ENCODE measurements at places on chromosomes 1 and 21.

DNA sequence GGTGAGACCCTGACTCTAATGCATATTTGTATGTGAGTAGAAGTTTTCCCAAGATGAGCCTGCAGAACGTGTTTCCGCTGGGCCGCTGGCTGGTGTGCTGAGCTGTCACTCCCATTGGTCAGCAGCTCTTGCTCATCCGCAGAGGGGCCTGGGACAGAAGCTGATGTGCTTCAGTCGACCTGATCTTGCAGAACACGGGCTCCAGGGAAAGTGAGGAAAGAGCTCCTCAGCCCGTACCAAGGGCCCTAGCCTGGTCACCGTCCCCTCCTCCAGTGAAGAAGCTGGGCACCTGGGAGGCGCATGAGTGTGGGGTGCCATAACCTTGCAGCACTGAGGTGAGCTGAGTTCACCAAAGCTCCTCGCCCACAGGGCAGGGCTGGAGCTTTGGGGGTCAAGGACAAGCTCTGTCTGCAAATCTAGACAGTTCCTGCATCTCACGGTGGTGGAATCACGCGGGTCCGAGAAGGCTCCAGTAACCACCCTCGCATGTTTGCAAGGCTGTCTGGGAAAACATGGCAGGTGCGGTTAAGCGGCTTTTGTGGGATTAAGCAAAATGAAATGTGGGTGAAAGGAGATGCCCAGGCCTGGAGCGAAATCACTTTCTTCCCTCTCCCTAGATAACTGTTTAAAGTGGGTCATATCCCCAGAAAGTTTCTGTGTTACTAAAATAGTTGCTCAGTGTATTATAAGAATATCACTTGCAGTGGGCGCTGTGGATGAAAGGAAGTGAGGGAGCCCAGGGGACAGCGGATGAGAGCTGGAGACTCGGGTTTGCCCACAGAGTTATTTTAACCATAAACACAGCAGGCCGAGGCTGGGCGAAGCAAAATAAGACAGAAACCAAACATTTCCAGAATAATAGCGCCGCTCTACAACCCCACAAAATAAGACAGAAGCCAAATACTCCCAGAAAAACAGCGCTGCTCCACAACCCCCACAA, 33.1 kb upstream of the LRRC3 start:
- no peak for DNase-seq

- no peak for DNase-seq
Measured at GRCh38 chr1:195434566-195435203, 1173.6 kb downstream of the KCNT2 start.

DNA sequence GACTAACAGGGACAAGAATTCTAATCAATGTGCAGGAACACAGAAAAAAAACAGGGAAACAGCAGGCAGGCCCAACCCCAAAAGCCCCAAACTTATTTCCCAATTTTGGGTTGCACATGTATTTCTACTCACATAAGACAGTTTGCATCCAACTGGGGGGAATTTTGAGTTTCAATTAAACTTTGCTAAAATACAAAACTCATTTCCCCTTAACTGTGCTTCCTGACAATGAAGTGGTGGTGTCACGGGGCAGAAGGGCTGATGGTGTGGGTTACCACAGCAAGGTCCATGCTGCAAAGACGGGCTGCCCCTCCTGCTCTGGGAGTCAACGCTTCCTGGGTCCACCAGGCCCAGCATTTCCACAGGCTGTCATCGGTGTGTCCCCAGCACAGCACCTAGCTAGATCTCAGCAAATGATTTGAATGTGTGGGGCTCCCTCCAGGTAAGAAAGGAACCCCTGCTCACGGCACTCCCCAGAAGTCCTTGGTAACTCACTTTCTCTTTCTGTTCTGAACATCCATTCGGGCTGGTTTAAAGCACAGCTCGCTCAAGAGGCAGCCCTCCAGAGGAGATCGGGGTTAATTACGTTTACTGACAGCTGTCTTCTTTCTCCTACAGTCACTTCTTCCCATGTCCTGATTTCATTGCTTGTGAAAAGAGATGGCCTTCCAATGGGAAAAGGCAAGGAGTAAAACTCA, 27.4 kb downstream of the HIVEP3 start:
- DNase-seq, result no peak

GRCh38 chr1:115692224-115692623, 50.5 kb downstream of the VANGL1 start:
- no peak for DNase-seq

- no peak for DNase-seq
Measured at GRCh38 chr1:212514056-212514614, 81.4 kb downstream of the NENF start.

DNA sequence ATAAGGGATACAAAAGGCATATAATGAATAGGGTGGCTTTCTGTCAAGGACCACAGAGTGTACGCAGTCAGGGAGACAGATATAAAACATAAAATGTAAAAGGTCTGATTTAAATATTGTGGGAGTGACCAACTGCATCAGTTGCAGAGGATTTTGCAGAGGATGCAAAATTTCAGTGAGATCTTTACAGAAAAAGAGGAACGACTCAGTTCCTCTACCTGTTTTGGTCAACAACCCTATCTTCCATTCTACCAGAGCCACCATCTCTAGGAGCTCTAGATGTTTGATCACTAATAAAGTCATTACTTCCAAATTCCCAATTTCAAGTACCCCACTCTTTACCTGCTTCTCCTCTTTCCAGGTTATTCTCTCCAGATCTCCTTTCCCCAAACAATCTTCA, 16.5 kb downstream of the SOD1 start:
- no peak for DNase-seq

DNA sequence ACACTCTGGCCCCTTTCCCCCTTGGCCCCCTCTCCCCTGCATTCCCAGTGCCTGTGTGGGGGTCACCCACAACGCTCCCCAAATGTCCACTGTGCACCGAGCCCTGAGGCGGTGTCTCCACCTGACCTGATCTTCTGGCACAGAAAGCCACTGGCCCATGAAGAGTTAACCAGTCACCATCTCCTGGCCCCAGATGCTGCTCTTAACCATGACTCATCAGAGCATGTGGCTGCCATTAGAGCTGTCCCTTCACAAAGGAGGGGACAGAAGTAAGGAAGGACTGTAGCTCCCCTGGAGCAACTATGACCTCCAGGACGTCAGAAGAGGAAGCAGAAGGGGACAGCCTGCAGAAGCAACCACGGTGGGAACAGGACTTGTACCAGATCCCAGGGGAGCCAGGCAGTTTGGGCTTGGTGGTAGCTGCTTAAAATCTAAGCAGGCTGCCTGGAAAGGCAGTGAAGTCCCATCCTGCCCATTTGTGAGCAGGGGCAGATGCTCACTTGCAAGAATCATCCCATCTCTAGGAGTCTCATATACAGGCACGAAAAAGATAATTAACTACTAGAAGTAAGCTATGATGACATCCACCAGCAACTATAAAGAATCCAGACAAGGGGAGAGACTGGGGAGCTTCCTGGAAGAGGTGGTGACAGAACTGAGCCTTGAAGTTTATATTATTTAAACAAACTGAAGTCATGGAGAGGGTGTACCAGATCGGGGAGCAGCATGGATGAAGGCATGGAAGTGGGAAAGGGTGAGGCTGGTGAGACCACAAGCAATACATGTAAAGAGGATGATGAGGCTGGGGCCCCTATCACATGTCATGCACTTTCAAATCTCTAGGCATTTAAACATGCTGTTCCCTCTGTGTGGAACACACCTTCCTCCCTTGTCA, 1.1 kb upstream of the TTC39A start:
- no peak for DNase-seq

DNA sequence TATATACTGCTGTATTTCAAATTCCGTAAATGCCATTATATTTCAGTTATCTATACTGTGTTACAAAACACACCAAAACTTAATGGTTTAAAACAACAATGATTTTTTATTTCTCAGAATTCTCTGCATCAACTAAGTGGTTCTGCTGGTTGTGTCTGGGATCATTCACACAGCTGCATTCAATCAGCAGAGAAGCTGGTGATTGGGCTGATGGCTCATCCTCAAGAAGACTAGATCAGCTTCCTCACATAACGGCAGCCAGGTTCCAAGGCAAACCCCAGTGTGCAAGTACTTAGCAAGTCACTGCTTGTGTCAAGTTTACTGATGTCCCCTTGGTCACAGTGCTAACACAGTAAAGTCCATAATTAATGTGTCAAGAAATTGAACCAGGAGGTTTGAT, 86.3 kb upstream of the VANGL1 start:
- no peak for DNase-seq

- no peak for DNase-seq
Measured at GRCh38 chr1:164561472-164561871, 2.5 kb downstream of the PBX1 start.

GRCh38 chr1:20521960-20522861, 14.3 kb upstream of the MUL1 start:
- DNase-seq, result peak; percentile 53

DNA sequence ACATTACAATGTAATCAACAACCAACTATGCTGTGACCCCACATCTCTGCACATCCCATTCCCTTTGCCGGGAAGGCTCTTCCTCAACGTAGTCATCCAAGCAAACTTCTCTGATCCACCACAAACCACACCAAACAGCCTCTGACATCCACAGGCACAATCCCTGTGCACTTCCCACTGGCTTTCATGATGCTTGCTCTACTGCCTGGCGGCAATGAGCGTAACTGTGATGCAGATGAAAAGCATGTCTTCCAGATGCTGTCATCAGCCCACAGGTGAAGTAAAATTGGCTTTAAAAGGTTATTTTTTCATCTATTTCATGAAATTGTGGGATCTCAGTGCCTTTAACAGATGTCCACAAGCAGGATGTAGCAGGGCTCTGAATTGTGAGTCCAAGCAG, 635.2 kb downstream of the SMYD3 start:
- DNase-seq, result no peak

GRCh38 chr1:100359139-100359538, 6.8 kb downstream of the CDC14A start:
- DNase-seq, result no peak

GRCh38 chr1:12600335-12600734, 17.7 kb downstream of the DHRS3 start:
- DNase-seq, result no peak

DNA sequence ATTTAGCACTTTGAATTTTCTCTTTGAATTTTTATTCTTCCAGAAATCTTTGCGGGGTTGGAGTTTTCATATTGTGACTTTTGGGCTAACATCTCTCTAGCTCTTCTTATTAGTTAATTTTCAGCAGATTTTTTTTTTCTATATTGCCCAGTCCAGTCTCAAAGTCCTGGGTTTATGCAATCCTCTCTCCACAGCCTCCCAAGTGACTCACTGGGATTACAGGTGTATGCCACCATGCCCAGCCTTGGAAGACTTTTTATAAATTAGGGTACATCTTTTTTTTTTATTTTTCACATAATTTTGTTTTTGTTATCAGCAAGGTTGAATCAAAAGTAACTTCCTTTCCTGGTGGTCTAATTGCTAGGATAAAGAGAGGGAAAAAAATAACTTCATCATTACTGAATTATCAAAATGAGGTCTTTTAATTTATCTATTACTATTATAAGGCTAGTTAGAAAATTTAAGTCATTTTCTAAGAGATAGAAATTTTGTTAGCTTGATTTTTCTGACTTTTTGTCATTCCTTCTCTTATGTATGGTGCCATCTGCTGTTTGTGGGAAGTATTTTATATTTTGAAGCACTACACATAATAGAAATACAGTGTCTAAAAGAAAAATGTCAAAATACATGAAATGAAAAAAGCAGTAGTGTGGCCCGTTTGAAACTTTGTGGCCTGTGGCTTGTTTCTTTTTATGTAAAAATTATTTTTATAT, 273.4 kb upstream of the CACYBP start:
- DNase-seq, result no peak

DNA sequence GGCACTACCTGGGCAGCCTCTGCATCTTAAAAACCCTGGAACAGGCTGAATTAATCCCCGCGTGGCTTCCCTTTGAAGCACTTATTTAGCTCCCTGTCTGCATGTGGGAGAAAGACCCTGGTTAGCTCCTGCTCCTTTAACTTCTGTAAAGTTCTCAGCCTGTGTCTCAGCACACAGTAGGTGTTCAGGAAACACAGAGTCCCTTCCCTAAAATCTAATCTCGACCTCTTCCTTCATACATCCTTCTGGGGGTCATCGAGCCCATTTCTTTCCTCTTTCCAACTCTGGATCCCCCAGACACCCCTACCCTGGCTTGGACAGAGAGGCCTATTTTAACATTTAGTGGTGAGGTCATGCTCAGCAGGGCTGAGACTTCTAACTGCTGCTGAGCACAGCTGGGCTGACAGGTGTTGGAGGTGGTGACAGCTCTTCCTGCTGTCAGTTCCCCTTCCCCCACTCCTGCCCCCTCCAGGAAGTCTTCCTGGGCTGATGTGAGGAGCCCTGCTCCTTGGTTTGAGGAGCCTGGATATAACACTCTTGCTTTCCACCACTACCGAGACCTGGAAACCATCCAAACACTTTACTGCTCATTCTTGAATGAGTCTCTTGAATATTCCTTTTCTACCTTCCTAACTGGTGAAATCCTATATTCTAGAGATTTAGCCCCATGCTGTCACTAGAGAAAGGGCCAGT, 5.3 kb downstream of the E2F2 start:
- DNase-seq, result no peak

DNA sequence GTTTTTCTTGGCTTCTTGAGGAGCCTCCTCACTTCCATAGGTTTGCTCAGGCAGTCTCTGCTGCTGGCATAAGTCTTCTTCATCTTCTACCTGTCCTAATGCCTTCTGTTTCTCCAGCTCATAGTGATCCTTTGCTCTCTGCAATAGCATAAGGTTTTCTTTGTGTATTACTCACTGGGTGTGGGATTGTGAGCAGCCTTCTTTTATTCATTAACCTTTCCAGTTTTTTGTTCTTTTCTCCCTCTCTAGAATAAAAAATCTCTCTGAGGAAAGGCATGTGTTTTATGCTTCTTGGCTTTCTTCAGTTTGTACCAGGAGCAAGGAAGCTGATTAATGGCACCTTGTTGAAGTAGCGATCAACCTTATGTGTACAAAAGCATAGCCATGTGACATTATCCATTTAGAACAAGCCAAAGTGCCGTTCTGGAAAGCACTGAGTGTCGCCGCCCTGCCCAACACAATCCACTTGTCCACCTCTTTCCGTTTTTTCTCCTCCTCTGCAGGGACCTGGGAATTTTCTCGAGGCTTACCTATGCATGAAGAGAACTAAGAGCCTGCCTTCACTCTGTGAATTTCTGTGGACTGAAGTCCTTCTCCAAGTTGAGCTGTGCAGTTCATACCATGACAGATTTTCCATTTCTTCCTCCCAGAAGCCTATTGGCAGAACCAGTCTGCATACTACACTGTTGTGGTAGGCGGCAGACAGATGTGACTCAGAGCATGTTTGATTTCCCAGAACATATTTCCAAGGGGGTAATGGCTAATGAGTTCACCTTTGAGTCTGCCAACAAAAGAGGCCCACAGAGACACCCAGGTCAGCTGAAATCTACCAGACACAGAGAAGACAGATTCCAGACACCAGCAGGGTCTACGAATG, 39.0 kb downstream of the DPT start:
- DNase-seq, result no peak

Data from amygdala (tissue), 56 donors.